ENCODE measurements at places on chromosomes 2 and 18. TPM values are rescaled to one million over a fixed set of nuclear protein-coding genes. Genes with fewer than 3 reads are reported as not detected.

PER2 gene
- total RNA-seq, result 2.8 TPM

MAP4K4 gene
- 115 TPM for total RNA-seq

ASB18 gene
- not detected for total RNA-seq

LHCGR gene
- not detected for total RNA-seq

TNS1 gene
- total RNA-seq, result 104 TPM

DARS1 gene
- total RNA-seq, result 144 TPM

CACNB4 gene
- total RNA-seq, result 0.11 TPM

Data from GM23248 (cell line).